ENCODE measurements at places on chromosomes 3 and 15.

GRCh38 chr15:39592500-39592899 lies 11.6 kb downstream of the THBS1 start:
- DNase-seq = no peak

GRCh38 chr3:148262980-148263379 lies 434.7 kb upstream of the AGTR1 start:
- no peak for DNase-seq

GRCh38 chr3:36992806-36993325 lies at the start of gene EPM2AIP1:
Gene EPM2AIP1 (minus strand): TSS chr3:36993131. CDS start chr3:36993077, 54 bp downstream.
- DNase-seq = peak; percentile 93

- no peak for DNase-seq
Measured at GRCh38 chr3:177703788-177704187, 506.5 kb upstream of the TBL1XR1 start.

DNA sequence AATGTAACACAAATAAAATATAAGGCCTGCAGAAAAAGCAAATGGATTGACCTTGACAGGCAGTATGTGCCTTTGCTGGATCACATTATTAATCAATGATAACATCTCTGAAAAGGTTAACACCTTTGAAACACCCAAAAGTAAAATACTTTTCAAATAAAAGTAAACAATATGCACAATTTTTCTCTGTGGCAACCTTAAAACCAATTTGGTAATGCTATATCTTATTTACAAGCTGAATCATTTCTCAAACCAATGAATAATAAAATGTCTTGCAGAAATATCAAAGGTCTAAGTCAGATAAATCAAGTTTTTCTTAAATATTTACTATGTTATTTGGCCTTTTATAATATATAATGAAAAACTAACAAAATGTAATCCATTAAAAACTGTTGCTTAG lies 1018.7 kb downstream of the ROBO1 start:
- no peak for DNase-seq

DNA sequence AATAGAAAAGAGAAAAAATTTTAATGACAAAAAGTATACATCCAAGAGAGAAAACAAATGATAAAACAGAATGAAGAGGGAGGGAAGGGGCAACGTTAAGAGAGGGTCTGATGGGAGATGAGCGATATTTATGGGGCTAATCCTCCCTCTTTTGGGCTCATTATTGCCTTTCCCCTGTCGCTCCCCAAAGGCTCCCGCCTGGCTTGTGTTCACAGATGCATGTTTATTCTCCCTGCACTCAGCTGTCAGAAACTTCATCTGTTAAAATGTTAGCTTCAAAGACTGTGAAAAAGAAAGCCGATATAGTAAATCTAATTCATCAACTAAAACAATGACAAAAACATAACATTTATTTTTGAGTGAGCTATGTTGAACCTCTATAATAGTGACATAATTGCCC lies 74.3 kb downstream of the GABRB3 start:
- DNase-seq = no peak

GRCh38 chr3:18033581-18034108 lies 291.2 kb upstream of the TBC1D5 start:
- no peak for DNase-seq

DNA sequence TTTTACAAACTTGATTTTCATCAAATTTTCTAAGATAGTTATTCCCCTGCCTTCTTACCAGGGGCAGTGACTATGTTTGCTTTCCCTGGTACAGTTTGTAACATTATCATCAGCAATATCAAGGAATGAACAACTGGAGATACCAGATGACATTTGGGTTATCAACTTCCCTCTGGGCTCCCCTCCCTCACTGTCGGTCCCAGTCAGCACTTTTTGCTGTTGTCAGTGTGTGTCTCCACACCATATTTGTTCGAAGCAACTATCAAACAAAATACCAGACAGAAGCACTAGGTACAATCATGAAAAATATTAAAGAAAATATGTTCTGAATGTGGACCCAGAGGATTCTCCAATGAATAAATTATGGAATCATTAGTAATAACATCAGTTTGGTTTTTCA lies 75.3 kb downstream of the PLOD2 start:
- DNase-seq = no peak

- no peak for DNase-seq
Measured at GRCh38 chr15:42508263-42508690, 12.8 kb downstream of the SNAP23 start.

DNA sequence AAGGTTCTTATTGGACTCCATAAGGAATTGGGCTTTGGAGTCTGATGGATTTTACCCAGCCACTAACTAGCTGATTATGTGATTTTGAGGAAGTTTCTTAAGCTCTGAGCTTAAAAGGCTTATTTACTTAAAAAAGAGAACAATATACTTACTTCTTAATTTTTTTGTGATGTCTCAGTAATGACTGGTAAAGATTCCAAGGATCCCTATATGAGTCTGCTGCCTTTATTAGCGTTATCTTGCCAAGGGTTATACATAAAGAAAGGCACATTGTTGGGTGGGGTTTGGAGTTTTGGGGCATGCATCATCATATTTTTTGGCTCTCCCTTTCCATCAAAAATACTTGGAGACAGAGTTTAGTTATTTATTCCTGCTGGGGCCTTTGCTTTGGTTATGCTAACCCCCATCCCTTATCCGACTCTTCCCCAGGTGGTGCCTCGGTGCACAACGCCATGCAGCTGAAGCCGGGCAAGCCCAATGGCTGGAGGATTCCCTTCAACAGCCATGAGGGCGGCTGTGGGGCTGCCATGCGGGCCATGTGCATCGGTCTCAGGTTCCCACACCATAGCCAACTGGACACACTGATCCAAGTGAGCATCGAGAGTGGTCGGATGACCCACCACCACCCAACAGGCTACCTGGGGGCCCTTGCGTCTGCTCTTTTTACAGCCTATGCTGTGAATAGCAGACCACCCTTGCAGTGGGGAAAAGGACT lies 6.7 kb downstream of the ADPRH start:
- DNase-seq = no peak

DNA sequence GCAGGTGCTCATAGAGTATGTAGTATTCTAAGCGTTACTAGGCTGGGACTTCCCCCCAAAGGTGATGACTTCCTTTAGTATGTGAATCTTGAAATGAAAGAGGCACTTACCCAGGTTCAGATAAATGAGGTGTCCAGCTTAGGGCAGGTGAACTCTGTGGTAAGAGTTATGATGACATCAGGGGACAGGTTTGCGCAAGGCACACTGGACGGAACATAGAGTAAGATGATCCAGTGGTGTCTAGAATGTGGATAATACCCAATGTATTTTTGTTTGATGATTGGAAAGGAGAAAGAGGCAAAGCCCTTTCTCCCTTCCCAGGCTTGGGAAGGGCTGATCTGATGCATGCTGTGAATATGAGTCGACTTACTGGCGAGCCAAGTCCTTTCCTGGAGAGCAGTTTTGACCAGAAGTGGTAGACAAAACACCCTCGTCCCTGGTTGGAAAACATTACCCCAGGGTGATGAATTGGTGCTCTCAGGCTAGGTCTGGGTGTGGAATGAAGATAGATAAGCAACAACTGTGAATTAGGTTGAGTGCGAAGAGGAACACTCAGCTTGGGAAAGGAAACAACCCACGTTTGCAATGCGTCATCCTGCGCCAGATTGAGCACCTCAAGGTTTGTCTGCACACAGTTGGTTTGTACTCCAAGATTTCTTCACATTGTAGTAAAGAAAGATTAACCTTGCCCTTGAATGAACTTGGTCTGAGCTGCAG lies 124.2 kb downstream of the GHSR start:
- DNase-seq = no peak

- DNase-seq = no peak
Measured at GRCh38 chr3:52787246-52787645, 7.3 kb upstream of the ITIH3 start.

GRCh38 chr15:31347067-31347975 lies 20.7 kb downstream of the KLF13 start:
- no peak for DNase-seq

GRCh38 chr15:67048281-67049279 lies 16.8 kb upstream of the SMAD3 start:
- no peak for DNase-seq

GRCh38 chr3:50639055-50639494 lies 22.1 kb downstream of the MAPKAPK3 start:
- DNase-seq = no peak

DNA sequence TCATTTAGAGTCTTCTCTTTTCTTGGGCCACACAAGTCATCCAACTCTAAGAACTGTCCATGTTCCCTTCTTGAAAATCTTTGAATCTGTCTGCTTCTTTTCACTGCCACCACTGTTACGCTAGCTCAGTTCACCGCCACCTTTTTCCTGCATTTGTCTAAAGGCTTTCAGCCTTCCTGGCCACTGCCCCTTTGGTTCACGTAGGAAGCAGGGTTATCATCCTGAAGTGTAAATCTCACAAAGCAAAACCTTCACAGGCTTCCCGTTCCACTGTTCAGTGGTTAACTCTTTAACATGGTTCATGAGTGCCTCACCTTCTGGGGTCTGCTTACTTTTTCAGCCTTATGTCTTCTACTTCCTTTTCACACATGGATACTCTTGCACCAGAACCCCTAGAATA lies 26.3 kb upstream of the CCDC39 start:
- DNase-seq = no peak

GRCh38 chr15:31396881-31397560 lies 70.4 kb downstream of the KLF13 start:
- peak; percentile 99 for DNase-seq

DNA sequence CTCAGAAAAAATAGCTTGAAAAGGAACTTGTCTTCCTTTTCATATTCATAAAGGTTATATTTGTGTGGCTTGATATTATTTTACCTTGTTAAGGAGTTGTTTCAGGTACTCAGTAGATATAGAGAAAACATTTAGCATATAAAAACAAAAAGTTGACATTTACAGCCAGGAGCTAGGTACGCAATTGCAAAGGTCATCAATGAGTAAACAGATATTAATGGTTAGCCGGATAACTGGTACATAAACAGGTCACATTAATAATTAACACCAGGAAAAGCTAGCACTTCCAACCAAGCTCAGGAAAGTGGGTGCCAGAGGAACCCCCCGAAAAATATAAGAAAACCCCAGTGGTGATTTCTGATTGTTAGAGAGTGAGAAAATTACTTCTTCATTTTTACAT lies 146.6 kb upstream of the NR2F2 start:
- no peak for DNase-seq
